ENCODE measurements at places on chromosomes 16 and 17.

- no peak overlapping the region for H3K27ac ChIP-seq
- H3K36me3 ChIP-seq = no peaks in the 10 kb centered on the region
- H3K4me1 ChIP-seq = peaks cover 19% of the 10 kb centered on the region
- DNase-seq = no peak
- peaks cover 49% of the 10 kb centered on the region for H3K27me3 ChIP-seq
Observed at GRCh38 chr17:3963237-3964201, 718 bp downstream of the ATP2A3 start.

- DNase-seq = no peak
- no peaks in the 10 kb centered on the region for H3K4me1 ChIP-seq
- no peaks in the 10 kb centered on the region for H3K27me3 ChIP-seq
- no peaks in the 10 kb centered on the region for H3K36me3 ChIP-seq
- no peak overlapping the region for H3K27ac ChIP-seq
Observed at GRCh38 chr16:11416228-11417001, 71.2 kb downstream of the RMI2 start.

DNA sequence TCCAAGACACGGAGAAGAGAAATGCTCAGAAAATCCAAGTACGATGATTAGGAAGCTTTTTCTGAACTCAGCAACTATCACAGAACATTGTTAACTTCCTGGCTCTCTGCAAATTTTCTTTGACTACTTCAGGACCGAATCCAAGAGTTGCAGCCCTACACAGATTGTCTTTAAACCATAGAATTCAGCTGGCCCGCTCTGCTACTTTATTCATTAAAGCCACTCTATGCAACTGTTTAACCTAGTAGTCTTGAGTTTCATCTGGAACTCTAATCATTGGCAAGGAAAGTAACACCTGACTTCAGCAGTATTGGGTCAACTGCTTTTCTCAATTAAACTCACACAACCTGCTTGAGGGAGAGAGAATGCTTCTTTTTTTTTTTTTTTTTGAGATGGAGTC, 210.1 kb downstream of the SLC39A11 start:
- H3K27ac ChIP-seq = no peak overlapping the region
- H3K27me3 ChIP-seq = no peaks in the 10 kb centered on the region
- H3K36me3 ChIP-seq = peaks cover 5% of the 10 kb centered on the region

GRCh38 chr17:77320044-77320440, 179.3 kb downstream of the SEC14L1 start:
- peak; percentile 63 for DNase-seq
- no peaks in the 10 kb centered on the region for H3K27me3 ChIP-seq
- H3K36me3 ChIP-seq = no peaks in the 10 kb centered on the region

DNA sequence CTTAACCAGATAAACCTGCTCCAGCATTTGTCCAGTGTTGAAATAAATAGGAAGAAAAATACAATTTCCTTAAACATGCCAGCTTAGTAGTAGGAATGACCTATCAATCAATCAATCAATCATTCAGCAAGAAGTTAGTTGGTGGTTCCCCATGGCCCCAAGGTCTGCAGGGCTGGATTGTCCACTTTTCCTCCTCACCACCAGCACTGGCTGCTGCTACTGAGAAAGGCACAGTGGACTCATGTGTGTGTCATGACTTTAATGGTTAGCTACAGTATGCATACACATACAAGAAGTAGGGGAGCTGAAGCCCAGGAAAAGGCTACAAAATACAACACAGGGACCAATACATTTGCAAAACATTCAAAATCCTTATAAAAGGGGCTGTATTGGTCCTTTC, 4.4 kb downstream of the SETD6 start:
- H3K27ac ChIP-seq = no peak overlapping the region
- DNase-seq = no peak
- H3K4me1 ChIP-seq = 0 out of 2 replicates have a peak, but pooled peaks cover 2% of the 10 kb centered on the region
- no peak overlapping the region for H3K4me3 ChIP-seq
- H3K27me3 ChIP-seq = no peaks in the 10 kb centered on the region
- peaks cover 52% of the 10 kb centered on the region for H3K36me3 ChIP-seq

DNA sequence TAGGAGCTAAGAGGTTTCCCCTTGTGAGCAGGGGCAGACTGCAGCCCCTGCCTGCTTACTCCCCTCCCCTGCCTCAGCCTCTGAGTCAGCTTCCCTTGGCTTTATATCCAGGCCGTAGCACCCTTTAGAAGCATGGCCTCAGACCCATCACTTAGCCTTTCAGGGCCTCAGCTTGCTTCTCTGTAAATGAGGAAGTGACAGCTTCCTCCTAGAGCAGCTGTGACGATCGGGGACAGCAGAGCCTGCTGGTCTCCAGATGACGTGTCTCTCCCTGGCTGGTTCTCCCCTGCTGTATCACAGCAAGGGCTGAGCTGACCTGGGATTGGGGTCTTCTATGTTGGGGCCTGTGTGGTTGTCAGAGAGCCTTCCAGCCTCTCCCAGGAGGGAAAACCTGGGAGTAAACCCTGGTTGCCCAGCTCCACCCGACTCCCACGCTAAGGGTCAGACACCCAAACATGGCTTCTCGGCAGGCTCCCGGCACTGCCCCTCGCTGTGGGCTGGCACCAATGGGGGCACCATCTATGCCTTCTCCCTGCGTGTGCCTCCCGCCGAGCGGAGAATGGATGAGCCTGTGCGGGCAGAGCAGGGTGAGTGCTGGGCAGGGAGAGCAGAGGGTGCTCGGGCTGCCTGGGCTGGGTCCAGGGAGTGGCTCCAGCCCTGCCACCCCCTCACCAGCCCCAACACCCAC, 16.3 kb upstream of the MYO15B start:
- no peak overlapping the region for H3K27ac ChIP-seq
- peak; percentile 9 for DNase-seq
- no peaks in the 10 kb centered on the region for H3K36me3 ChIP-seq
- H3K4me1 ChIP-seq = no peaks in the 10 kb centered on the region

GRCh38 chr16:75555213-75555706, 792 bp downstream of the TMEM231 start:
- peak overlapping the region; percentile 24 for H3K27ac ChIP-seq
- peaks cover 1% of the 10 kb centered on the region for H3K27me3 ChIP-seq
- H3K4me3 ChIP-seq = peak overlapping the region; percentile 46
- H3K36me3 ChIP-seq = no peaks in the 10 kb centered on the region

DNA sequence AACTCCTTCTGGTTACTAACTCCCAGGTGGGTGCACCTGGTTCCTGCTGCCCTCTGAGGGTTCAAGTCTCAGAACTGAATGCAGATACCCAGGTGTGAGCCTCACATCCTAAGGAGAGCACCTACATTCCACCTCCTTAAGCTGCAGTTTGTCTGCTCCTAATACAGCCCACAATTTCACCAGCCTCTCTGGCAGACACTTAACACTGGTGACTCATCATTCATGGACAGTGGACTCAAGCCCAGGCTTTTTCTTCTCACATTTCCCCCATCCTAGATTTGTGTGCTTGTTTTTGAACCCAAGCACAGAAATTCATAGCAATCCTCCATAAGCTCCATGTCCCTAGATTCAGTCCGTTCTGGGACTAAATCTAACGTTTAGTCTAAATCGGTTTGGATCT, 7.0 kb upstream of the MAF start:
- peak; percentile 16 for DNase-seq
- H3K4me1 ChIP-seq = no peaks in the 10 kb centered on the region
- H3K36me3 ChIP-seq = no peaks in the 10 kb centered on the region
- H3K27me3 ChIP-seq = no peaks in the 10 kb centered on the region
- H3K4me3 ChIP-seq = no peak overlapping the region
- H3K27ac ChIP-seq = no peak overlapping the region

- H3K36me3 ChIP-seq = no peaks in the 10 kb centered on the region
- H3K4me1 ChIP-seq = peaks cover 47% of the 10 kb centered on the region
- no peak overlapping the region for H3K27ac ChIP-seq
- no peak for DNase-seq
- H3K27me3 ChIP-seq = peaks cover 5% of the 10 kb centered on the region
Observed at GRCh38 chr17:45226576-45226975, 4.9 kb downstream of the FMNL1 start.

- H3K4me1 ChIP-seq = no peaks in the 10 kb centered on the region
- no peaks in the 10 kb centered on the region for H3K36me3 ChIP-seq
- H3K27ac ChIP-seq = no peak overlapping the region
- no peak for DNase-seq
Observed at GRCh38 chr17:45971698-45972141, 27.3 kb upstream of the STH start.

DNA sequence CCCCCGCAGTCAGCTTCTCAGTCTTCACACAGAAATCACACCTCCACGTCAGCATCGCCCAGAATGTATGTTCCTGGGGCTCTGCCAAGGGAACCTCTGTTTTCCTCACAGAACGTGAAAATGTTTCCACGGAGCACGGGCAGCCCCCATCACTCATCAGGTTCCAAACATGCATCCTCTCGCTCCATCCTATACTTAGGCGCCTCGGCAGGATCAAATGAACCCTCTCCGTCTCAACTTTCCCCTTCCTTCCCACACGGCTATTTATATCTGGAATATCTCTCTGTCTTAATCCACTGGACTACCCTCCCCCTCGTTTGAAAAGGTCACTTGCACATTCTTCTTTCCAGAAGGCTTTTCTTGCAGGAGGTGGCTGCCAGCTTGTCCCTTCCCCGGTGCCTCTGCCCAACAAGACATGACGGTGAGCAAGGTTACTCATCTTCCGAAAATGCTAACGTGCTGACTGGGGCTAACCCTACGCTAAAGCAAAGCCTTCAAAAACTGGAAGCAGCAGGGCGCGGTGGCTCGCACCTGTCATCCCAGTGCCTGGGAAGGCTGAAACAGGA, 21.6 kb downstream of the NXN start:
- no peak overlapping the region for H3K4me3 ChIP-seq
- peaks cover 21% of the 10 kb centered on the region for H3K36me3 ChIP-seq
- no peak overlapping the region for H3K27ac ChIP-seq
- peaks cover 21% of the 10 kb centered on the region for H3K4me1 ChIP-seq
- no peak for DNase-seq

- H3K4me3 ChIP-seq = no peak overlapping the region
- H3K27me3 ChIP-seq = peaks cover 4% of the 10 kb centered on the region
- no peak for DNase-seq
Observed at GRCh38 chr16:47016700-47017133, 43.2 kb upstream of the DNAJA2 start.

GRCh38 chr17:67647482-67647881, 70.3 kb upstream of the NOL11 start:
- H3K36me3 ChIP-seq = no peaks in the 10 kb centered on the region
- no peak for DNase-seq
- no peaks in the 10 kb centered on the region for H3K27me3 ChIP-seq
- H3K27ac ChIP-seq = no peak overlapping the region

GRCh38 chr16:87528690-87529579, 36.1 kb upstream of the ZCCHC14 start:
- no peaks in the 10 kb centered on the region for H3K4me1 ChIP-seq
- no peaks in the 10 kb centered on the region for H3K36me3 ChIP-seq
- no peak overlapping the region for H3K27ac ChIP-seq
- no peak for DNase-seq
- H3K27me3 ChIP-seq = peaks cover 20% of the 10 kb centered on the region

DNA sequence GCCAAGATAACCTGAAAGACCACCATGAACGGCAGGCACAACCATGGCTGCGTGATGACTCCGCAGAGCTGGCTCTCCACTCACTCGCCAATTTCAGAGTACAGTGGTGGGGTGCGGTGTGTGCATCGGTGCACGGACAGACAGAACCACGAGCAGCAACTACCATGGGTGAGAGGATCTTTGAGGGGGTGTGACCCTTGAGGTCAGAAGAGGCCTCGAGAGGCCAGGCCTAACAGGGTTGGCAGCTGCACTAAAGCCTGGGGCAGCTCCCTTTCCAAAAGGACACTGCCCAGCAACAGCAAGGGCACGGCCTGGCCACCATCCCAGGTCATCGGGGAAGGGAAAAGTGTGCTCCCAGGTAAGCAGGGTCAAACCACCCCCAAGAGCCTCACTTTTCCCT, 1.9 kb upstream of the ECI1 start:
- H3K27ac ChIP-seq = no peak overlapping the region
- no peak overlapping the region for H3K4me3 ChIP-seq
- peaks cover 9% of the 10 kb centered on the region for H3K4me1 ChIP-seq
- peaks cover 42% of the 10 kb centered on the region for H3K36me3 ChIP-seq

DNA sequence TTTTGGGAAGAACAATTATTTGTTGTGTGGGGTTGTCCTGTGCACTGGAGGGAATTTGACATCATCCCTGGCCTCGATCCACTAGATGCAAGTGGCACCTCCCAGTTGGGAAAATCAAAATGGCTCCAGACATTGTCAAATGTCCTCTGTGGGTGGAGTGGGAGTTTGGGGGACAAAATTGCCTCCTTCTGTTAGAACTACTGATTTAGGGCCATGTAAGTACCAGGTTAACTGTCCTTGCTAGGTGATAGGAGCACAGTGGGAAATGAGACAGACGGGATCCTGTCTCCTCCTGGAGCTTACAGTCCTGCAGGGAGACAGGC, 56.8 kb downstream of the ARHGAP23 start:
- H3K36me3 ChIP-seq = peaks cover 45% of the 10 kb centered on the region
- H3K27me3 ChIP-seq = no peaks in the 10 kb centered on the region
- H3K27ac ChIP-seq = peak overlapping the region; percentile 7
- H3K4me3 ChIP-seq = no peak overlapping the region
- no peak for DNase-seq

GRCh38 chr16:29862383-29862883, 593 bp downstream of the CDIPT start:
- no peaks in the 10 kb centered on the region for H3K27me3 ChIP-seq
- H3K36me3 ChIP-seq = peaks cover 22% of the 10 kb centered on the region
- peaks cover 3% of the 10 kb centered on the region for H3K4me1 ChIP-seq
- no peak for DNase-seq
- H3K27ac ChIP-seq = peak overlapping the region; percentile 86

GRCh38 chr16:78630102-78630501, 530.6 kb downstream of the WWOX start:
- H3K4me3 ChIP-seq = no peak overlapping the region
- H3K27me3 ChIP-seq = no peaks in the 10 kb centered on the region
- no peaks in the 10 kb centered on the region for H3K4me1 ChIP-seq
- H3K27ac ChIP-seq = no peak overlapping the region
- H3K36me3 ChIP-seq = no peaks in the 10 kb centered on the region

- H3K36me3 ChIP-seq = no peaks in the 10 kb centered on the region
- DNase-seq = no peak
- H3K27ac ChIP-seq = no peak overlapping the region
- H3K27me3 ChIP-seq = no peaks in the 10 kb centered on the region
- no peaks in the 10 kb centered on the region for H3K4me1 ChIP-seq
Observed at GRCh38 chr16:6726621-6727020, 606.0 kb upstream of the RBFOX1 start.

GRCh38 chr17:60095830-60096229, 17.1 kb upstream of the HEATR6 start:
- no peak overlapping the region for H3K4me3 ChIP-seq
- H3K27ac ChIP-seq = no peak overlapping the region
- no peaks in the 10 kb centered on the region for H3K36me3 ChIP-seq
- H3K4me1 ChIP-seq = peaks cover 12% of the 10 kb centered on the region
- H3K27me3 ChIP-seq = no peaks in the 10 kb centered on the region

- H3K36me3 ChIP-seq = no peaks in the 10 kb centered on the region
- H3K4me1 ChIP-seq = no peaks in the 10 kb centered on the region
- H3K27me3 ChIP-seq = peaks cover 79% of the 10 kb centered on the region
- H3K4me3 ChIP-seq = no peak overlapping the region
Observed at GRCh38 chr17:47733674-47734410, 806 bp downstream of the TBX21 start.

DNA sequence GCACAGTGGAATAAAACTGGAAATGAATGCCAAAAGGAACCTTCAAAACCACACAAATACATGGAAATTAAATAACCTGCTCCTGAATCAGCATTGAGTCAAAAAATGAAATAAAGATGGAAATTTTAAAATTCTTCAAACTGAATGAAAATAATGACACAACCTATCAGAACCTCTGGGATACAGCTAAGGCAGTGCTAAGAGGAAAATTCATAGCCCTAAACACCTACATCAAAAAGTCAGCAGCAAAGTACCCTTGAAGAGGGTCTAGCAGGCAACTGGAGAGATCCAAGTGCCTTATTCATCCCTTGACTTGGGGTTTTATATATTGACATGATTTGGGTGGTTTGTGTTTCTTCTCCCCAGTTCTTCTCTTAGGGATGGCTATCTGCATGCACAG, 294.1 kb downstream of the PMP22 start:
- DNase-seq = no peak
- H3K4me1 ChIP-seq = no peaks in the 10 kb centered on the region
- H3K27ac ChIP-seq = no peak overlapping the region

All from IMR-90 (cell line).